ENCODE measurements at places on chromosomes 1 and 21.

DNA sequence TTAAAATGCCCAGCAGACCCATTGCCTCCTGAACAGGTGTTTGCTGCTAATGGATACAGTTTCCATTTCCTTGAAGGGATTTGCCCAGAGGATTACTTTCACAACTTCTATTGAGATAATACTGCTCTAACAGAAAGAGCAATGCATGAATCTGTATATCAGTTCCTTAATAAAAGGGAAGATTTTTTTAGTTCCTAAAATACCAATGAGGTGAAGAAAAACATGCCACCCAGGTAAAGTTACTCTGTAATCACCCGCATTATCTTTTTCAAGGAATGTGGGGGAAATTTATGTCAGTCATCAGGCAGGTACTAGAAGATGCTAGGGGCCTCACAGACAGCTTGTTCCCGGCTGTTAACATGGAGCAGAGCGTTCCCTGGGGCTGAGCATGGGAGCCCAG is 41.1 kb downstream of the KCNJ15 start:
- DNase-seq: no peak

- DNase-seq: no peak
Measured at GRCh38 chr1:95096218-95096841, 20.8 kb upstream of the TLCD4 start.

GRCh38 chr1:110898734-110899457 is 25.9 kb downstream of the CD53 start:
- DNase-seq: no peak

- no peak for DNase-seq
Measured at GRCh38 chr1:21003281-21004045, 173.2 kb downstream of the EIF4G3 start.

GRCh38 chr1:58283388-58284224 is 262.9 kb downstream of the OMA1 start:
- no peak for DNase-seq

DNA sequence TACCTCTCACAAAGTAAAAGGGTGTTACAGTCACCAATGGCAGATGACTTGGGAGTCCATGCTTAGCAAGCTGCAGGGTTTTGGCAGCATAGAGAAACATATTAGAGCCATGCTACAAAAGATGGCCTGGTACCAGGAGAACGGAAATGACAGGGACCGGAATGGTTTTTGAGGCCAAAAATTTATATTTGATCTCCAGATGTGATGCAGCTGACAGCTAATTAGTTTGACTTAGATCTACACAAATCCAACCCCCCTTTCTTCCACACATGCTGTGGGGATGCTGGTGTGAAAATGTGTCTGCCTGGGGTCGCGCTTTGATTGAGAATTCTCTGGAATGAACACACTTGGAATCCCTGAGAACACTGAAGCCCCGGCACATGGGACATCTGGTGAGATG is 26.5 kb downstream of the SYF2 start:
- DNase-seq: no peak

DNA sequence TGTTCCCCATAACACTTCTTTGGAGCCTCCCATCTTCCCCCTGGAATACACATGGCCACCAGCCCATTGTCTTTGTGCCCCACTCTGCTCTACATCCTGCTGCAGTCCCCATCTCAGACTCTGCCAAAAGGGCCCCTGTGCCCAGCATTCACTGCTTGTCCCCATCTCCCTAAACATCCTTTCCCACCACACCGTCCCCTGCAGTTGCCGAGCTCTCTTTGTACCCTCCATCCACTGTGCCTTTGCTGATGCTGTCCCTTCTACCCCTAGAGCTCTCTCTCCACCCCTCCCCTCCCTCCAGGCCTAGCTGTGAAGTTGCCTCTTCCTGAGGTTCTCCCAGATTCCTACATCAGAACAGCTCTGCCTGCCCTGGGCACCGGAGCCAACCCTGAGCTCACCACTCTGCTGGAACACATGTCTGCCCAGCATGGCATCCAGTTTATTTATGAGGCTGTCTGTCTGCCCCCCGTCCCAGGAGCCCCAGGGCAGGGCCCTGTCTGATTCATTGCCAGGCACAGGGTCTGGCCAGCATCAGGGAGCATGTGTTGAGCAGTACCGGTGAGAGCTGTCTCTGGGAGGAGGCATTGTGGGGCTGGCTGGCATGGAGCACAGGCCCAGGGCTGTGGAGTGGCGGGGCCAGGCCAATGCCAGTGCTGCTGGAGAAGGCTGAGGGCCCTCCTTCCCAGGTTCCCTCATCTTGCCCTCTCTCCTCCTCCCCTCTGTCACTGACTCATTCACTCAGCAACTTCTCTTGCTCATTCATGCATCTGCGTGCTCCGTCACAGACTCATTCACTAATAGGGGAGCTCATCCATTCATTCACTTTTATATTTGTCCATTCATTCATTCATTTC is 28.8 kb downstream of the EDN2 start:
- DNase-seq: no peak

GRCh38 chr21:43854773-43855633 is 10.0 kb upstream of the AGPAT3 start:
- DNase-seq: no peak
